AG09319 (cell line): ENCODE measurements at places on chromosomes 4 and X.
A peak's percentile ranks its signal among the peaks of the same experiment; 100 is the strongest.

- DNase-seq, result no peak
Observed at GRCh38 chr4:67571975-67572374, 13.4 kb downstream of the STAP1 start.

DNA sequence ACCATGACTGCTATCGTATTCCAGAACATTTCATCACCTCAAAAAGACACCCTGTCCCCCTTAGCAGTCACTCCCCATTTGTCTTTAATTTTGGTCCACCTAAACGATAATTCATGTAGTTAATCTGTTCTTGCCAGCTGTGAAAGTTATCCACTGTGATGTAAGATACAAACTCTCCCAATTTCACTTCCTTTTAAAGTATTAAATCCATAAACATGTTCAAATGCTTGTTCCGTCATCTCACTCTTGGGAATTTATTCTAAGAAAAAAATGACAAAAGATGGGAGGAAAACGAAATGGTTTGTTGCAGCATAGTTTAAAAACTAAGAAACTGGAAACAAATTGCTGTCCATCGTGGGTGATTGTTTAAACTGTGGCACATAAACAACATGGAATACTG, 53.7 kb upstream of the IRF2 start:
- no peak for DNase-seq

- DNase-seq, result no peak
Observed at GRCh38 chr4:76823495-76823894, 74.4 kb downstream of the SOWAHB start.

DNA sequence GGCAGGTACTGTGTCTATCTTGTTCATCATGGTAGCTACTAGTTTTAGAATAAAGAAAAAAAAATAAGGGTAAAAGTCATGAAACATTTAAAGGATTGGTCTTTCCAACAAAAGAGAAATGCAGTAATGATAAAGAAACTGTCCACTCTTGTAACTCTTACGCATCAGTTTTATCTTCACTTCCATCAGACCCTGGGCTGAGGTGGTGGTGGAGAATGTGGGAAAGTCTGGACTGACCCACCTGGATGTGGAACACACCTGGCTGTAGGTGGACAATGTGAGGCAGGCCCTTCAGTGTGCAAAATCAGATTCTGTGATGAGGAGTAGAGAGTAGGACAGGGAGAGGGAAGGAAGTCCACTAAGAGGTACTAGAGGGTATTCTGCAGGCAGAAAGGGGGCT, 128.6 kb downstream of the RASL11B start:
- no peak for DNase-seq

DNA sequence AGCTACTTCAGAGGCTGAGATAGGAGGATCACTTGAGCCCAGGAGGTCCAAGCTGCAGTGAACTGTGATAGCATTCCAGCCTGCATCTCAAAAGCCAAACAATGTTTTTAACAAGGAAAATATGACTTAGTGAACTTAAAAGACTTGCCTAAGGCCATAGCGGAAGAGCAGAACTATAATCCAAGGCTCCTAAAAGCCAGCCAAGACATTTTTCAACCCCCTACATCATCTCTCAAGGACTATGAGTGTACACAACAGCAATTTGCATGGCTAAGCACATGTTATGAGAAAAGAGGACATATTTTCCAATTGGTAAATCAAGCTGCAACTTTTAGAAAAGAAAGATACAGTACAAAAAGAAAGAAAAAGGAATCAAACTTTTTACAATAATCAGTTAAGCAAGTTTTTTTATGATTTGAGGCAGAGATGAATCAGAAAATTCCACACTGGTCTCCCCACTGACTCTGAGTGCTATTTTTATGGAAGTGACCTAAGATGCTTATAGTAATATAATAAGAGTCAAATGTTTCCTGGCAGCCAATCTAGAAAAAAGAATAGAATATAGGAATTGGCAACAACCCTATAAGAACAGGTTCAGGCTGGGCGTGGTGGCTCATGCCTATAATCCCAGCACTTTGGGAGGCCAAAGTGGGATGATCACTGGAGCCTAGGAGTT, 9.8 kb upstream of the ACOT9 start:
- DNase-seq, result peak; percentile 60

DNA sequence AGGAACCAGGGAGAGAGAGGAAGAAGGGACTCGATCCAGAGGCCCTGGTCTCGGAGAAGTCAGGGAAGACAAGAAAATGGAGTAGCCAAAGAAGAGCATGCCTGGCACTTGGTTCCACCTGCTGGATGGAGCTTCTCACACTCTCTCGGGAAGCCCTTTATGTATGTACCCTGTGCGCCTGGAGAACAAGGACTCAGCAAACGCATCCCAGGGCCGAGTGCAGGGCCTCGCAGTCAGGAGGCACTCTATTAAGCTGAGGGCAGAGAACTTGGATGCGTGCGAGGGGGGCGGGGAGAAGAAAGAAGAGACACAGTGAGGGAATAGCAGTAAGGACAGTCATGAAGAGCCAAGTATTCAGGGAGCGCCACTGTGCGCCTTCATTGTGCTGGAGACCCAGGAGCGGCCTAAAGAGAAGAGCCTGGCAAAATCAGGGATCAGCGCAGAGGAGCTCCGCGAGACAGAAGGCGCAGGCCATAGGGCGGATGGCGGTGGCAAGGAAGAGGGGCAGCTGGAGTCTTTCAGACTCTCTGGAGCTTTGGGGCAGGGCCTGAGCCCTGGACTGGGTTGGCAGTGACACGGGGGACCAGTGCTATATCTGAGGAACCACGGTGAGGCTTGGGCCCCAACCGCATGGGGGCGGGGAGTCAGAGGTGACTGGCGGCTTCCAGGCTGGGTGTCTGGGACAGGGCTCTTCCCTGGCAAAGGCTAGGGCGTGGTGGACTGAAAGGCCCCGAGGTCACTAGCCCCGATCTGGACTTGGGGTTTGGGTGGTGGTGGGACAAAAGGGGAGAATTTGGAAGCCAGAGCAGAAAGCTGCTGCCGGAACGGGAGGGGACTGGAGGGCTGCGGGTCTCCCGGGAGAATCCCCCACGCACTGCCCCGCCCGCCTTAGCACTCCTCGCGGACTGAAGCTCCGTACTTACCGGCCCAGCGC, 1.9 kb upstream of the SEPTIN6 start:
- no peak for DNase-seq

DNA sequence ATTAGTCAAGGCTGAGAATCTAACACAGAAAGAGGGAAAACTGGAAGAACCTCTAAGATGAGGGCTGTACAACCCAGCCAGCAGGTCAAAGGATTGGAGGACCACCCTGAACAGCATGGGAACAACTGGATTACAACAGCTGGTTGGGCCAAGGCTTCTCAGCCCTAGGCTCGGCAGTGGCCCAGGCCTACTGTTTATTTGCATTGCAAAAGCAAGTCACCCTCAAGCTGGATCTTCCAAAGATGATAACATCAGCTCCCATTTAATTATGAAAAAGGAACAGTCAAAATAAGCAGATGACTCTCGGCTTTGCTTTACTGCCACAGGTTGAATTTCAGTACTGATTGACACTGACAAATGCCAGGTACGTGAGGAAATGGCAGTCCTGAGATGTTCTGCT, 61.8 kb downstream of the GPC3 start:
- no peak for DNase-seq

DNA sequence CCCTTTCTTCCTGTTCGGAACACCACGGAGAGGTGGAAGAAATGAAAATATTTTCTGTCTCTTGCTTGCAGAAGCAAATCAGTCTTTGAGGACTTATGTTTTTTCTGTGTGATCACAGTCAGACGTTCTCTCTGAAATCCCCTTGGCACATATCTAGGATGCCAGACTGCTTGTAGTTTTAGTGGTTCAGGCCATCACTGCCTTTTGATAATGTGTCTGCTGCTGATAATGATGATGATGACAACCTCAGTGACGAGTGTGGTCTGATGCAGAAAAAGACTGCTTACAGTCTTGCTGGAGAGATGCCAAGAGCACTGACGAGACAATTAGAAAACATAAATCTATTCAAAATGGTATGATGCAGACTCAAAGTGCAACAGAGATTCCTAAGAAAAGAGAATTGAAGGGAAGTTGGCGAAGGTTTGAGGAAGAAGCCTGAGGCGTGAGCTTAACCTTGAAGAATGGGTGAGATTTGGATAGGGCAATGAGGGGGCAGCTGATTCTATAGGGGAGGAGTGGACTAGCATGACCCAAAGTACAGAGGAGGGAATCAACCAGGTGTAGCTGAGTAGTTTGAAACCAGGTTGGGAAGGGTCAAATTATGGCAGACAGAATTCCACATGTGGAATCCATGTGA, 7.9 kb downstream of the RAB33A start:
- no peak for DNase-seq

DNA sequence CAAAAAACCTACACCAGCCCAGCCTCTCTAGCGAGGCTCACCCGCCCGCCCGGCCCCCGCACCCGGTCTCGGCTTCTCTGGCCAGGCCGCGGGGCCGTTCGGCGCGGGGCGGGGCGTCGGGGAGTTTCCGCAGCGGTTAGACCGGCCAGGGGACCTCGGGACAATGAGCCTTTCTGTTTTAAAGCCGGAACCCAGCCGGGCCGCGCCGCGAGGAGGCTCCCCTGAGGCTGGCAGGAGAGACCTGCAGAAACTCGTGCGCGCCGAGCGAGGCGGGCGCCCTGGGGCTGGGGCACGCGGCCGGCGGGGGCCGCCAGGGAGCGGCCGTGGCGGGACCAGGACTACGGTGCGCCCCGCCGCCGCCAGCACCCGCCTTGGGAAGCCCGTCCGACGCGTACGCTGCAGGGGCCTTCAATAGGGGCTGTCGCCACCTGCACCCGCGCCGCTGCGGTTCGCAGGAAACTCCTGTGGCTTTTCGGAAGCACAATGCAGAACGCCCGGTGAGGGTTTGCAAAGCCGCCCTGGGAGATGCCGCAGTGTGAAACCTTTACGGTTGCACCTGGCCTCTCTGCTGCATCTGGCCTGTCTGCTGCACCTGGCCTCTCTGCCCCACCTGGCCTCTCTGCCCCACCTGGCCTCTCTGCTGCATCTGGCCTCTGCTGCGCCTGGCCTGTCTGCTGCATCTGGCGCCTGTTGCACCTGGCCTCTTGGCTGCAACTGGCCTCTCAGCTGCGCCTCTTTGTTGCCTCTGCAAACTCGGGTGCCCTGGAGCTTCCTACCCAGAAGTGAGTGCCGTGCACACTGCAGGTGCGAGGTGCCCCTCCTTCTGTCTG, 63.9 kb downstream of the TRAPPC11 start:
- DNase-seq, result no peak

DNA sequence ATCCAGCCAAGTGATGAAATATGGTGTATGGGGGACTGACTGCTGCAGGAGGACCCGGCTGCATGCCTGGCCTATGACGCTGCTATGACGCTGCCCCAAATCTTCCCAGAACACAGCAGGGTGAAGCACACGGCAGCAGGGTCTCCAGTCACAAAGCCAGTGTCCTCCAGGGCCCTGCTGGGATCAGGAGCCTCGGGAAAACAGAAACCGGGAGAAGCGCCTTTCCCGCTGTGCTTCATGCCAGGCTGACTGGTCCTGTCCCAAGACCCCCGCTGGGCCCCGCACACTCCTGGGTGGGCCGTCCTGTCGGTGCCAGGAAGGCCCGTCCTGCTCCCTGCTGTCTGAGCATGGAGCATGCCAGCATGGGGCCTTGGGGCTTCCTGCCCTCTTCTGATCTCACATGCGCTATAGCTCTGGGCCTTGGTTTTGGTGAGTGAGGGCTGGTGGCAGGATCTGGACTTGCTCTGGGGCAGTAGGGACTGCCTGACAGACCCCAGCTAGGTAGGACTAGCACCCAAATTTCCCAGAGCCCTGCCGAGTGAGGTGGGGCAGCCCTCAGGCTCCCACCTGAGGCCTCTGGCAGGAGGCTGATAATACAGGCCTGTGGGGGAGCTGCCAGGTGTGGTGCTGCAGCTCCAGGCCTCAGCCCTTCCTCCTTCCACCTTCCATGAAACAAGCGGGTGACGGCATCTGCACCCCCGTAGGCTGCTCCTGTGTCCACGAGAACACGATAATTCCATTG, 64.0 kb downstream of the ACOX3 start:
- DNase-seq, result no peak

GRCh38 chrX:15673970-15674369, 9.4 kb upstream of the CLTRN start:
- DNase-seq, result no peak

DNA sequence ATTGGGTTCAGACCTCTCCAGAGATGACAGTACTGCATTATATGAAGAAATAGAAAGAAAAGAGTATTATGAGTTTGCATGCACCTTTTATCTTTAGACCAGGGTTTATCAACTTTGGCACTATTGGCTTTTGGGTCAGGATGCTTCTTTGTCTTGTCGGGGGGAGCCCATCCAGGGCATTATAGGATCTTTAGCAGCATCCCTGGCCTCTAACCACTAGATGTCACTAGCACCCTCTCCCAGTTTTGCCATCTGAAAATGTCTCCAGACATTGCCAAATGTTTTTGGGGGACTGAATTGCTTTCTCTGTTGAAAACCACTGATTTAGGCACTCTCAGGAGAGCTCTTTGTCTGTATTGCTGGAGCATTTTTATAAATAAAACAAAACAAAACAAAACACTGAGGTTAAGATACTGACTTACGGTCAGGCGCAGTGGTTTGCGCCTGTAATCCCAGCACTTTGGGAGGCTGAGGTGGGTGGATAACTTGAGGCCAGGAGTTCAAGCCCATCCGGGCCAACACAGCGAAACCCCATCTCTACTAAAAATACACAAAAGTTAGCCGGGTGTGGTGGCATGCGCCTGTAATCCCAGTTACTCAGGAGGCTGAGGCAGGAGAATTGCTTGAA, 23.6 kb downstream of the CA5B start:
- DNase-seq, result no peak

- no peak for DNase-seq
Observed at GRCh38 chr4:97577004-97577403, 566.3 kb downstream of the STPG2 start.

GRCh38 chr4:56276547-56276946, 110.7 kb downstream of the AASDH start:
- DNase-seq, result no peak

GRCh38 chr4:150402871-150403272, 179.1 kb upstream of the MAB21L2 start:
- no peak for DNase-seq

DNA sequence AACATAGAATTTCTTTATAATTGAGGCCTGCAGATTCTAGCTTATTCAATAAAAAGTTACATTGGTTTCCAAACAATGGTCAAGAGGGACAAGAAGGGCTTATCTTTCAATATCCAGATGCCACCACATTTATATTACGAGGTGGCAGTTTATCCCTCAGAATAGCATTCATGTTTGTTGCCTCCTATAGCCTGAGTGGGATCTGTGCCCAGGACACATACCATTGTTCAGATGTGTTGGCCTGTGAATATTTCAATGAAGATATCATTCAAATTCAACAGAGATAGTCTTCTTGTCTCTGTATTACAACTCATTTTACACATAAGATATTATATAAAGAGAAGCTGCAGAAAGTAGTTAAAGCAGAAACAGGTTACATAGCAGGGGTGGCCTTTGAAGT, 20.5 kb downstream of the GLRB start:
- DNase-seq, result no peak
